ENCODE measurements at places on chromosomes 2 and 18. TPM values are rescaled to one million over a fixed set of nuclear protein-coding genes. Genes with fewer than 3 reads are reported as not detected.

DNA sequence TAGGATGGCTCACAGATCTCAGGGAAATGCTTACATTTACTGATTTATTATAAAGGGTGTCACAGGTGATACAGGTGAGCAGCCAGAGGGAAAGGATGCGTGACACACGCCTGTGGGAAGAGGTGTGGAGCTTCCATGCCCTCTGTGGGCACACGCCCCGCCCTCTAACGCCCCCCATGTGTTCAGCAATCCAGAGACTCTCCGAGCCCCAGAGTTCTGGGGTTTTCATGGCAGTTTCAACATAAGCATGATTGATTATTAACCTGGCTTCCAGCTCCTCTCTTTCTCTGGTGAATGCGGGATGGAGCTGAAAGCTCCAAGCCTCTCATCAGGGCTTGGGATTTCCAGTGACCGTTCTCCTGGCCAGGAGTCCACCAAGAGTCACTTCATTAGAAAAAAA is 34.3 kb upstream of the ODC1 start:
- H3K27me3 ChIP-seq = peaks cover 19% of the 10 kb centered on the region
- no peaks in the 10 kb centered on the region for H3K36me3 ChIP-seq
- H3K27ac ChIP-seq = no peak overlapping the region
- no peak for DNase-seq
- no peaks in the 10 kb centered on the region for H3K4me1 ChIP-seq

GRCh38 chr2:122500316-122501105 is 745.1 kb downstream of the TSN start:
- H3K4me3 ChIP-seq = no peak overlapping the region
- H3K36me3 ChIP-seq = no peaks in the 10 kb centered on the region
- H3K27ac ChIP-seq = no peak overlapping the region
- no peak for DNase-seq

DNA sequence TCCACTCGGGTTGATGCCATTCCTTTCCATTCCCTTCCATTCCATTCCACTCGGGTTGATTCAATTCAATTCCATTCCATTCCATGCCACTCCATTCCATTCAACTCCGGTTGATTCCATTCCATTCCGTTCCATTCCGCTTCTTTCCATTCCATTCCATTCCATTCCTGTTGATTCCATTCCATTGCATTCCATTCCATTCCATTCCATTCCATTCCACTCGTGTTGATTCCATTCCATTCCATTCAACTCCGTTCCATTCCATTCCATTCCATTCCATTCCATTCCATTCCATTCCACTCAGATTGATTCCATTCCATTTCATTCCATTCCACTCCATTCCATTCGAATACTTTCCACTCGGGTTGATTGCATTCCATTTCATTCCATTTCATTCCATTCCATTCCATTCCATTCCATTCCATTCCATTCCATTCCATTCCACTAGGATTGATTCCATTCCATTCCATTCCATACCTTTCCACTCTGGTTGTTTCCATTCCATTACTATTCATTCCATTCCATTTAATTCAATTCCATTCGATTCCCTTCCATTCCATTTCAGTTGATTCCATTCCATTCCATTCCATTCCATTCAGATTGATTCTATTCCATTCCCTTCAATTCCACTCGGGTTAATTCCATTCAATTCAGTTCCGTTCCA is 1141.8 kb downstream of the RPIA start:
- no peak overlapping the region for H3K4me3 ChIP-seq
- H3K27me3 ChIP-seq = no peaks in the 10 kb centered on the region
- DNase-seq = no peak
- H3K36me3 ChIP-seq = no peaks in the 10 kb centered on the region
- H3K27ac ChIP-seq = no peak overlapping the region
- no peaks in the 10 kb centered on the region for H3K4me1 ChIP-seq

- H3K36me3 ChIP-seq = no peaks in the 10 kb centered on the region
- H3K27ac ChIP-seq = no peak overlapping the region
- DNase-seq = no peak
Observed at GRCh38 chr18:75154997-75155396, 53.9 kb downstream of the PTGR3 start.

SERPINB13 gene
- not detected for total RNA-seq

RESP18 gene
- not detected for total RNA-seq

MRPL44 gene
- 34.0 TPM for total RNA-seq

ASB18 gene
- not detected for total RNA-seq

RASGRP3 gene
- 0.50 TPM for total RNA-seq
